ENCODE measurements at places on chromosomes 4 and X.

- no peak for DNase-seq
Observed at GRCh38 chrX:136039485-136039884, 54.2 kb downstream of the SLC9A6 start.

DNA sequence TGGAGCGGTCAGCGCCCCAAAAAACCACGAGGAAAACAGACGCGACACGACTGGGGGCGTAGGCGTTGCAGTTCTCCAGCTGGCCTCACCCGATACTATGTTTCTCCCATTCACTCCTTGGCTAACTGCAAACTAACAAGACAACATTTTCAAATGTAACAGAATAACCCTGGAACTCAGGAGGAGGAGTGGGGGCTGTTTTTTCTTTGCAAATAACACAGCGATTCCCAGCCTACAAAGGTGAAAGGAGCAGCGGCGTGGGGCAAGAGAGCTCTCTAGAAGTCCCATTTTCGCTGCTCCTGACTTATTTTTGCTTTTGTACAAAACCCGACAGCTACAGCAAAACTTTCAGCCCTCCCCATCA lies 1.6 kb downstream of the SOX3 start:
- DNase-seq, result no peak

GRCh38 chrX:15512401-15512965 lies 11.9 kb downstream of the BMX start:
- DNase-seq, result no peak

DNA sequence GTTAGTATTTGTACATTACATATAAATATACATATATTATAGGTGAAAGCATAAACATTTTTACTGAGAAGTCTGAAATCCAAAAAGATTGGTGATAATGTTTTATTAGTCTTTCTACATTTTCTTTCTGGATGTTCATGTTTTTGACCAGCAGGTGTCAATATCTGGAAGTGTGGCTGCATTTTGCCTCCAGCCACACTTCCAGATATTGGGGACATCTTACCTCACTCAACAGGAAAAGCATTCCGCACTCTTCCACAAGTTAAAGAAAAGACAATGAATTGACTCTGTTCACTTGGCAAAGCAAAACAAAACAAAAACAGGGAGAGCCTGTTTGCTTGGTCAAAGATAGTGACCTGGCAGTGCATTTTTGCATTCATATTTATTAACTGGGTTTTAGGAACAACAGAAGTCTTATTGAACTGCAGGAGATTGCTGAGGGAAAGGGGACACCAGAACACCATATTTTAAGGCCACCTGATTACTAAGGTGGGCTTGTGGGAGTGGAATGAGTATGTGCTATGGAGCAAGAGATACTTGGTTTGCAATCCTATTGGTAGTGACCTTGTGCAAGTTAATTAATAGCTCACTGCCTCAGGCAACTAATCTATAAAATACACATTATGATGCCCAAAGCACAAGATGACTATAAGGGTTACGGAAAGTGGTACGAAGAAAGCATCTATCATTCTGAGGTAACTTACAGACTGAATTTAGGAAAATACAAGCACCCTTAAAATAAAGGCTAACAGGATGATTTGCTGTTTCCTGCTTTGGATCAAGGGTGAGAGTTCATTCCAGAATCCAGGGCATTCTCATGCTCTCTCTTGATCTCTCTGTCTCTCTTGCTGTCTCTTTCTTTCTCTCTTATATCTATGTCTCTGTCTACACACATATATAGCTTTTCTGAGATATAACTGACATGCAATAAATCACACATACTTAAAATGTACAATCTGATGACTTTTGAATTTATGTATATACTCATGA lies 389.9 kb upstream of the EMCN start:
- no peak for DNase-seq

- DNase-seq, result no peak
Observed at GRCh38 chrX:46407753-46408130, 137.5 kb downstream of the ZNF674 start.

- DNase-seq, result no peak
Observed at GRCh38 chr4:147284935-147285334, 196.0 kb upstream of the EDNRA start.

DNA sequence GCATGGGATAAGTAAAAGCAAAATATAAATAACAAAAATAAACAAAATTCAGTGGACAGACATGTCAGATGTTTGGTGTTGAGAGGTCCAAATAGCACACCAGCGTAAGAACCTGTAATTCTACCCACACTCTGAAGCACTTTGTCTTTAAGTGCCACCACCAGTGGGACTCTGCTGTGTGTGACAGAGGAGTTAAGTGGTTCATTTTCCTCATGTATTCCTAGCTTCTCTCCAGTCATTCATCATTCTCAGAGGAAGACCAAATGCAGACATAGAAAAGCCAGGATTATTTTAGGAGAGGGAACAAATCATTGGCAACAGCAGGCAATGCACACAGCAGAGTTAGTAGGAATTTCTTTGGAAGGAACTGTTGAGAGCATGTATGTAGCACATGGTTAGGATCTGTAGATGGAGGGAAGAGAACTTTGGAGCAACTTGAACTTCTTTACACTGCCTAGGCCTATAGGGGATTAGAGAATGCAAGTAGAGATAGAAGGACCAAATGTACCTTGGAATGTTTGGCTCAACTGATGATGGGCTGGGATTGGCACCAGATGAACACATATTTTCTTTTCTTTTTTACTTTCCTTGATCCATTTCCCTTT lies 43.0 kb upstream of the ARHGAP24 start:
- no peak for DNase-seq

- DNase-seq, result peak; percentile 13
Observed at GRCh38 chr4:88697141-88697540, 488 bp downstream of the NAP1L5 start.

- DNase-seq, result no peak
Observed at GRCh38 chr4:6806924-6807626, 24.5 kb downstream of the KIAA0232 start.

DNA sequence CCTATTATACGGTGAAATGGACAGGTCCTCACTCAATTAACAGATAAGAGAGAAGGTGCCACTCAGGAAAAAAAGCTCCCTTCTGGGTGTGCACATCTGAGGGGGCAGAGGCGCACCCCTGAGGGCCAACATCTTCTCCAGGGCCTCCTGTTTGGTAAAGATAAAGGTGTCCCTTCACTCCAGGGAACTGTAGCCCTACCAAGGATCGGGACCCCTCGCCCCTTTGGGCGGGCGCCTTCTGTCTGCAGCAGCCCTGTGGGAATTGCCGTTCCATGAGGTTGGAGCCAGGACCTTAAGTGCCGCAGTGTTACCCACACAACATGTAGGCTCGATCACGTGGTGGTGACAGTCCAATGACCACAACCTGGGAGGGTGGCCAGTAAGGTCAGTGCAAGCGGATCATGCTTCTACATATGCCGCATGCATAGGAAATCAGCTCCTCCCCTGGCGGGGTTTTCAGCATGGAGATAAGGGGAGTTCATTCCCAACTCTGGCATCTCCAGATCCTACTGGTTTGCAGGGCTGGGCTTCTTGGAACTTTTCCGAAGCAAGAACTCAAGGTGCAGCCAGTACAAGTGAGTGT lies 253.3 kb downstream of the EVC2 start:
- no peak for DNase-seq

DNA sequence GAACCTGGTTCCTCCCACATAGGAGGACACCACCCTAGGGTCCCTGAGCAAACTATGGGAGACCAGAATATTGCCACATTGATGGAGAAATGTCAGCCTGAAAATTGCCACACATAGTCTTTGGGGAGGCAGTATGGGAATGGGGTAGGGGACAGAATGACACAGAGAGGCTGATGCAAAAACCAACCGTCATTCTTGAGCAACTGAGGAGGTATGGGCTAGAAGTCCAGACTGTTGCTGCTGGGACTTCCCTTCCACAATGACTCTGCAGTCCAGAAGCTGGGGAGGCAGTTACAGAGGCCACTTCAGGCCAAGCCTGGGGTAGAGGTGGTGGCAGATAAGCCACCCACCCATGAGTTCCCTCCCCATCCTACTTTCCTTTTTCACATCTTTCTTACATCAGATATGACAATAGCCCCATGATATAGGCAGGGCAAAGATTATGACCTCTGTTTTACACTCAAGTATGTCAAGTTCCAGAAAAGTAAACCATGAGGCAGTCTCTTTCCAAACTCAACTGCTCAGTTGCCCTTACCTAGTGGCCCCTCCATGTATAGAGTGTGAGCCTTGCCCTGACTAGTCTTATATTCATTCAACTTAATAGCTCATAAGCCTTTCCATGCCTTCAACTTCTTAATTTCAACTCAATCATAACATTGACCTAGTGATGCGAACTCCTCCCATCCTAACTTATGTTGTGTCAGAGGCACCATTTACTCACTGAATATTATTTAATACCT lies 41.7 kb downstream of the VSIG4 start:
- DNase-seq, result no peak

GRCh38 chr4:12458621-12459020 lies 1025.5 kb downstream of the RAB28 start:
- no peak for DNase-seq

GRCh38 chrX:14864631-14865030 lies 8.2 kb downstream of the FANCB start:
- DNase-seq, result no peak

GRCh38 chr4:41209187-41209586 lies 5.2 kb downstream of the APBB2 start:
- DNase-seq, result no peak

DNA sequence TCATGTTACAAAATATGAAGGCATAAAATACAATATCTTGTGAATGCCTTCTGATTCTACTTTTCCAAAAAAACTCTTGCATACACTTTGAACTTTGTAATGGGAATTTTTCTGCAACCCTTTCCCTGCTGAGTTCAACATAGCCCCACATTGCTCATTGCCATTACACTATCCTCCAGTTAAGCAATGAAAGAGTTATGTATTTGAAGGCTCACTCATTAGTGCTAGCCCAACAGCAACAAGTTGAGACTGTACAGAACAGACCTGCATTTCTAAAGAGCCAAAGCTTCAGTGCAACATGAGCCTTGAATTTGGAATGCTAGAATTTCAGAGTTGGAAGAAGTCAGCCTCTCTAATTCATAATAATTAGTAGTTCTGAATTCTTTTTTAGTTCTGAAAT lies 44.4 kb upstream of the STAG2 start:
- DNase-seq, result no peak

GRCh38 chr4:39021631-39022030 lies 10.6 kb downstream of the TMEM156 start:
- no peak for DNase-seq

DNA sequence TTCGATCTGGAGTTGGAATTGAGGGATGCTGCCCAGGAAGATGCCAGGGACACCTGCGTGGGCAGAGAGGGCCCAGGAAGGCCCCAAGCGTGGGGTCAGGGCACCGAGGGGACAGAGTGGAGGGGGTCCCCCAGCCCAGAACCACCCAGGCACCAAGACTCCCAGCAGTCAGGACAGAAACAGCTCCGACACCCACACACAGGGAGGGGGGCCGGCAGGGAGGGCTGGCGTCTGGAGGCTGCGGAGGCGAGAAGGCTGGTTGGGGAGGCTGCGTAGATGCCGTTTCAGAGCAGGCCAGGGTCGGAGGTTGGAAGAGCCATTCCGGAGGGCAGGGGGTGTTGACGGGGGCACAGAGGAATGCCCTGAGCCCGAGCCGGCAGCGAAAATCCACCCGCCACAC lies 23.6 kb downstream of the ATP5ME start:
- no peak for DNase-seq

GRCh38 chr4:173410079-173410478 lies 11.2 kb upstream of the SCRG1 start:
- DNase-seq, result no peak

DNA sequence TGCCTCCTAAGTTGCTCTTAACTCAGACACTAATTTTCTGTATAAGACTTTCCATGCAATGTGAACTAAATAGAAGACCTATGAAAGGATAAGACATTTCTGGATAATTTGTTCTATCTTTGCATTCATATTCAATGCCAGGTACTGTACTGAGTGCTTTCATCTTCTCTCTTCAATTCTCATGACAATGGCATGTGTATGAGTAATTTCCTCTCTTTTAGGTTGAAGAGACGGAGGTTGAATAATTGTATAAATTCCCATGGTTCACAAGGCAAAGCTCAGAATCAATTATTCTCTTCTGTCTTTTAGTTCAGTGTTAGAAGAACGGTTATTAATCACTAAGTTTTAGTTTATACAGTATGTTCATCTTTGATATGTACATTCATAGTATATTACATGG lies 29.3 kb upstream of the CFAP299 start:
- DNase-seq, result no peak

GRCh38 chrX:104695593-104695992 lies 129.6 kb downstream of the IL1RAPL2 start:
- no peak for DNase-seq

GRCh38 chrX:154083126-154083517 lies 14.4 kb downstream of the MECP2 start:
- DNase-seq, result no peak

GRCh38 chr4:54073271-54073880 lies 9.0 kb upstream of the CHIC2 start:
- DNase-seq, result no peak

GRCh38 chrX:35040871-35041270 lies 98.3 kb downstream of the FAM47B start:
- no peak for DNase-seq

GRCh38 chr4:48109413-48110263 lies 24.4 kb downstream of the TXK start:
- peak; percentile 22 for DNase-seq

- no peak for DNase-seq
Observed at GRCh38 chr4:116020141-116020722, 906.8 kb upstream of the NDST4 start.

DNA sequence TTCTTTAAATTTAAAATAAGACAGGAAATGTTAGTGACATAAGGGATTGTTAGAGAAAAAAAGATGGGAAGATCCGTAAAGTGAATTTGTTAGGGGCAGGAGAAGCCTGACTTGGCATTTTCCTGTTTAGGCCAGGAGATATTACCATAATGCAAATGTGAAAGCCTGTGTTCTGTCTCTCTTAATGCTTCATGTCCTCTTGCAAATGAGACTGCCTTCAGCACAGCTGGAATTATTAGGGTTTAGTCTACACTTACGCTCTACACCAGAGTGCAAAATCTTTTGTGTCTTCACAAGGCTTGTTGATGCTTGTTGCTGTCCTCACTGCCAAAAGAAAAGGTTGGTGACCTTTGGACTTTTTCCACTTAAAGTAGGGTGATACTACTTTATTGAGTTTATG lies 56.8 kb downstream of the JADE1 start:
- DNase-seq, result no peak

Data from stimulated activated CD4-positive, alpha-beta T cell treated with anti-CD3 and anti-CD28 coated beads, Interleukin-2, amount 100 ng/mL, for 4 hours (primary cell).